ENCODE measurements at places on chromosomes 16 and 17.

DNA sequence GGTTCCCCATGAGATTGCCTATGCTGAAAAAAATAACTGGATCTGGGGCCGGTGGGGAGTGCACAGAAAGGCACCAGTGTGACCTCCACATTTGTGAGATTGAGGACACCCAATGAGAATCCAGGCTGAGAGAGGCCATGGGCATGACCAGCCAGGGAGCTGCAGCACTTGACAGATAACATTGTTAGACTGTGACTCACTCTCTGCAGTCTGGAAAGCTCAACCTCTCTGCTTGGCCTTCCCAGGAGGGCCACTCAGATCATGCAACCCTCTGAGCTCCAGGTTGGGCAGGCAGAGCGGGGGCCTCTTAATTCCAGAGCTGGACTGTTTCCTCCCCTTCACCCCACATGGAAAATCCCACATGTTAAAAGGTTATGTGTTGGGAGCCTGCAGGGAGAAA lies 30.1 kb downstream of the FZD2 start:
- no peak for DNase-seq

- no peak for DNase-seq
Measured at GRCh38 chr16:4090351-4090851, 25.8 kb downstream of the ADCY9 start.

DNA sequence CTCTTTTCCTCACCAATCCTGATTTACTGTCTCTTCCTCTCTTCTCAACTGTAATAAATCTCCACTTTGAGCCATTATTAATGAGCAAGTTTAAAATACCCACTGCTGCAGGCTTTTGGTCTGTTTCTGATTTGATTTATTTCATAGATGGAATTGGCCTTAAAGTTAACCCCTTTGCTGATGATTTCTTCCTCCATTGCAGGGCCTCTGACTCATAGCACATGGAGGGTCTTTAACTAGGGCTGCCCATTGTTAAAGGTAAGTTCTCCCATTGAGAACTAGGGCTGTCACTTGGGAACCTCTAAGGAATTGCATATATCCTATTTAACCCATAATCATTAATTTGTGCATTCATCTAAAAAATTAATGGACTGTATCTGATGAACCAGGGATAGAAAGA lies 221.2 kb downstream of the CA10 start:
- no peak for DNase-seq

- no peak for DNase-seq
Measured at GRCh38 chr16:29812754-29813643, 1.0 kb downstream of the PRRT2 start.

GRCh38 chr17:71633391-71633849 lies 487.4 kb upstream of the SOX9 start:
- no peak for DNase-seq

- no peak for DNase-seq
Measured at GRCh38 chr16:85216522-85217375, 104.5 kb upstream of the CIBAR2 start.

DNA sequence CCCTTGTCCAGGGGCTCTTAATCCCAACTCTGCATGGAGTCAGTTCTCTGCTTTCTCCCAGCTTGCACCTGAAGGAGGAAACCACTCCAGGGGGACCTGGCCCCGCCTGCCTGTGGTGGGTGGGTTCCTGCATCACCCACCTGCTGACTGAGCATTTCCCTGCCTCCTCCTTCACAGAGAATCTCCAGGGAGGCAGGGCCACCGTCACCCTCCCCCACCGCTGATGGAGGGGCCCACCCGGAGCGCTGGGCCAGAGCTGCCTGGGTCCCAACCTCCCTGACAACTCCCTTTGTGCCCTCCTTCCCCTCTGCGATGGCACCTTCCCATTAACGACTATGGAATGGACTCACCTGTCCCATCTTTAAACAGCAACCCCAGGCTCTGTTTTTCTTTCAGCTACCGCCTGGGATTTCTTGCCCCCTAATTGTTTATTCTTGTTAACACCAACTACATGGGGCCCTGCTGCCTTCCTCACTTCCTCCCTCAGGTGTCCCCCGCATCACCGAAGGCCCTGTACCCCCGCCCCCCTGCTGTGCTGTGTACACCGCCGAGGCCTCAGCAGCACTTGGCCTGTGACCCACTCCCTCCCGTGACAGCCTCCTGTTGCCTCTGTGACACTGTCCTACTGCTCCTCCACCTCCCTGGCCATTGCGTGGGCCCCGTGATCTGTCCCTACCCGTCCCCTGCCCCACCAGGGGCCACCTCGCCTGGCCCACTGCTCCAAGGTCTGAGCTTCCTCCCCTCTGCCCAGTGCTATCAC lies 842 bp upstream of the TEDC2 start:
- DNase-seq = no peak

- no peak for DNase-seq
Measured at GRCh38 chr16:67868290-67868689, 4.6 kb upstream of the EDC4 start.

DNA sequence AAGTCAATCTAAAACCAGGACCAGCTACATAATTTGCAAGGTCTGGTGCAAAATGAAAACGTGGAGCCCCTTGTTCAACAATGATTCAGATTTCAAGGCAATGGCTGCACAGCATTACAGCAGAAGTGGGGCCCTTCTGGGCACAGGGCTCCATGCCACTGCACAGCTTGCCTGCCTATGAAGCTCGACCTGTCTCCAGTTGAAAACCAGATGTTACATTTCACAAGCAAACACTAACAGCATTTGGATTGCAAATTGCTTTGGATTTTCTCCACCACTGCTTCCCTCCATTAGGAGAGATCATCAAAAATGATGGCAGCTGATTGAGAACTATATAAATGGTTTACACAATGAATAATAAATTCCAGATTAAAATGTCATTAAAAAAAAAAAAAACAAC lies 551.4 kb upstream of the ZFHX3 start:
- no peak for DNase-seq

DNA sequence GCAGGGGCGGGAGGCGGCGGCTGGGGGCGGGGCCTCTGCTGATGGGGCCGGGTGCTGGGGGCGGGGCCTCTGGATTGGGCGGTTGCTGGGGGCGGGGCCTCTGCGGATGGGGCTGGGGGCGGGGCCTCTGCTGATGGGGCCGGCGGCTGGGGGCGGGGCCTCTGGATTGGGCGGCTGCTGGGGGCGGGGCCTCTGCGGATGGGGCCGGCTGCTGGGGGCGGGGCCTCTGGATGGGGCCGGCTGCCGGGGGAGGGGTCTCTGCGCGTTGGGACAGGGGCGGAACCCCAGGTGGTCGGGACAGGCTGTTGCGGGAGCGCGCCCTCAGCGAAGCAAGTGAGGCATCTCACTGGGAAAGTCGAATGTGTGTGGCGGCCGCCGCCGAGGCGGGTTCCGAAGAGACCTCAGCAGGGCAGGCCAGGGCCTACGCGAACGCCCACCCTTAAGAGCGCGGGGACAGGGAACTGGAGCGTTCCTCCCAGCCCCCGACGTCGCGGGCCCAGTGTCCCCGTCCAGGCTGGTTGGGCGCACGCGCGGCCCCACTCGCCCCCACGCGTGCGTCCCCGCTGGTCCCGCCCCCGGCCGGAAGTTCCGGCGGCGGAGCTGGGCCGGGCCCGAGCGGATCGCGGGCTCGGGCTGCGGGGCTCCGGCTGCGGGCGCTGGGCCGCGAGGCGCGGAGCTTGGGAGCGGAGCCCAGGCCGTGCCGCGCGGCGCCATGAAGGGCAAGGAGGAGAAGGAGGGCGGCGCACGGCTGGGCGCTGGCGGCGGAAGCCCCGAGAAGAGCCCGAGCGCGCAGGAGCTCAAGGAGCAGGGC lies at the start of gene STUB1:
TSS of gene STUB1 (plus strand) at position 597 of the 811 bp plus-strand sequence. CDS start at position 713, 116 bp downstream.
- peak; percentile 88 for DNase-seq

- no peak for DNase-seq
Measured at GRCh38 chr17:19991252-19991885, 13.7 kb upstream of the AKAP10 start.

- DNase-seq = no peak
Measured at GRCh38 chr16:67474551-67475455, 6.2 kb downstream of the ATP6V0D1 start.

DNA sequence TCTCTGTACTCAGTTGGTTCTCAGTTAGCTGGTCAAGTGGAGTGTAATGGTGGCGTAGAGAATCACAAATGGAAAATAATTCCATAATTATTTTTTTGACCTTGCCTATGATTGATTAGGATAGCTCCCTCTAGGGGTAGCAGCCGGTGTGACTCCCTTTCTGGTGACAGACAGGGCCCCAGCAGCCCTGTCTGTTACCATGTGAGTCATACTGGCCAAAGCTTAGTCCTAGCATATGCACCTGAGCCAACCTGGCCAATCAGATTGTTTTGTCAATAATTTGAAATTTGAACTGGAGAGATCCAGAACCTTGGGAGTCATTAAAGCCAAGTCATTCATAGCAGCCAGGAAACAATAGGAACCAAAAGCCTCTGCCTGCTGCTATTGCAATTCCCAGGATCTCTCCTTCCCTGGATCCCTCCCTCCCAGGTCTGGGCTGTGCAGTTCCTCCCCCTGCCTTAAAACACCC lies 5.6 kb downstream of the PNPO start:
- peak; percentile 46 for DNase-seq

DNA sequence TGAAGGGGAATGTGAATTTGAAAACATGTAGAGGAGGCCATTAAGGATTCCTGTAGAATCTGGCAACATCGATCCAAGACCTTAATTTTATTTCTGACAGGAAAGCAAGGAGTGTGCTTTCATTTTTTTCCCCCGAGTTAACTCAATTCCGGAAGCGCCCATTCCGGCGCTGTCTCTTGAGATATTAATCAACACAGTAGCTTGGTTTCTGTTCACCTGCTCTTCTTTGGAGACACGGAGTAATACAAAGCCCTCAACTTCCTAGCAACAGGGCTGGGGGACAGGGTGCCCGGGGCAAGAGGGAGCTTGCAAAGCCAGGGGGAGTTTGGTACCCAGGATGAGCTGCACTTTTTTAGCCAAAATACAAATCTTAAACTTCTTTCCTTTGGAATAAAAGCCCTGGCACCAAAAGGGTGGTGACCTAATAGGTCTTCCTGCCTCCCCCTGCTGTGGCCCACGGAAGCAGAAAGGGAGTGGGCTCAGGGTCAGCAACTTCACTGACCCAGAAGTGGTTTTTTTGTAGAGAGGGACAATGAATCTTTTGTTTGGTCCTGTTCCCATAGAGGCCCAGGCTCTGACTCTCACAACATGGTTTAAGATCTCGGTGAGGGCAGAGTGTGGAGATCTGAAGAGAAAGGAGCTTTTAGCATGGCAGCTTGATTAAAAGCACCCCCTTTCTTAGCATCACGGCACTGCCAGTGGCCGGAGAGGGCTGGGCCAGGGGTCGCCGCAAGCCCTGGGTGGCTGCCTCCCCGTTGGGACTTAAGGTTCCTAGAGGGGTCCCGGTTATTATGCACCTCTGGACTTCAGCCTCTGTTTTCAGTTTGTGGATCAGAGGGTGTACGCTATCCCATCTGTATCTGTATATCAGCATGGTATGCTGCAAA lies 207.3 kb downstream of the CCDC182 start:
- DNase-seq = no peak

- no peak for DNase-seq
Measured at GRCh38 chr16:50694206-50694605, 800 bp downstream of the NOD2 start.

DNA sequence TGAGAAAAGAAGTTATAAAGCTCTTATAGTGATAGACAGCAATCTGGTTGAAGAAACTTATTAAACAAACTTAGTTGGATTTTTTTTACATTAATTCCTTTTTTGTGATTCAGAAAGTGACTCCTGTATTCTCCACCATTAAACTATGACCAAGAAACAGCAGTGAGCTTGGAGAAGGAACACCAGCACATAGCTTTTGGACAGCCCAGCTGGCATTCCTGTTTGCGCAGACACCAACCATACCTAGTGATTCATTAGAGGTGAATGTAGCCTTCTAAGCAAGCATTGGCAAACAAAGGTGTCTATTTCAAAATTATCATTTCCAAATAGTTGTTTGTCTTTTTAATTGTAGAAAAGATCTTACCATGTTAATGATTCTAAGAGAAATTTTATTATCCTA lies 94.4 kb downstream of the STXBP4 start:
- no peak for DNase-seq

GRCh38 chr16:69187446-69188235 lies 677 bp downstream of the SNTB2 start:
- no peak for DNase-seq

- no peak for DNase-seq
Measured at GRCh38 chr16:23968176-23968575, 132.4 kb downstream of the PRKCB start.

DNA sequence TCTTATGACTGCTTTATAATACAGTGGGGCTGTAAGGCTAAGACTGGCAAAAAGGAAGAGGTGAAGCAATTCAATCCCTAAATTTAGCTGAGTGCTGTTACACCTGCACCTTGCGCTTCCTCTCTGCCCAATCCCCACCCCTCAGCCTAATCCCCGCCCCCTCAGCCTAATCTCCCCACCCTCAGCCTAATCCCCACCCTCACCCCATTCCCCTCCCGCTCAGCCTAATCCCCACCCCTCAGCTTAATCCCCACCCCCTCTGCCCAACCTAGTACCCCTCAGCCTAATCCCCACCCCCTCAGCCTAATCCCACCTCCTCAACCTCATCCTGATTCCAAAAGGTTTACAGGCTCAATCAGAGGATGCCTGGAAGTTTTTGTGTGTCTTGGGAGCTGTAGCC lies 155.5 kb downstream of the PMP22 start:
- DNase-seq = no peak

DNA sequence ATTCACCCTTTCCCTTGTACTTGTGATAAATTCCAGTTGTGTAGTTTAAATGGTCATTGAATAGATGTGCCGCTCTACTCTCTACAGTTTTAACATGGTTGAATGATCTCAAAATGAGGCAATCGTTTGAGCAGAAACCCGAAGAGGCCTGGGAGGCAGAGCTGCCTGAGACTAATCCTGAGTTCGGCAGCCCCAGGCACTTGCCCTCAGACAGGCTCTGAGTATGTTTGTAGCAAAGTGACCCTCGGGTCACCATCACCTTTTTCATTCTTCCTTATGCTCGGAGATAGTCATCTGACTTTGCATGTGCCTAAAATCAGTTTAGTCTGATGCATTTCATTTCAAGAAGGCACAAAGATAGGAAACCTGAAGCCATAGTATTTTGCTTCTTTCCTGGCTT lies 184.0 kb upstream of the RBFOX1 start:
- DNase-seq = no peak

DNA sequence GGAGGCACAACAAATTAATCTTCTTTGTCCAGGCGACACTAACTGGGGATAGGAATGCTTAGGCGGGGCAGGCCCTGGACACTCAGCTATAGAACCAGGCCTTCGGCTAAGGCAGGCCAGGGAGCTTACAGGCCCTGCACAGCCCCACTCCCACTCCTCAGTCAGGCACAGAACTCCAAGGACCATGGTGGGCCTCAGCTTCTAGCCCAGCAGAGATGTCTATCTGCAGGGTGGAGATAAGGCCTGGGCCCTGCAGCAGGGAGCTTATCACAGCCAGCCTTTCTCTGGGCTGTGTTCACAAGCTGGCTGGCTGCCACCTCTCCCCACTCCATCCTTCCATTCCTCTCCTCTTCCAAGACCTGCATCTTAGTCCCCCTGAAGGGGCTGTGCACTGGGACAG lies 68.1 kb downstream of the TMEM132E start:
- DNase-seq = no peak

GRCh38 chr16:52470585-52470984 lies 76.4 kb downstream of the TOX3 start:
- DNase-seq = no peak
